Chondrocyte (in vitro differentiated cells): ENCODE measurements at places on chromosomes 12 and 14. TPM values are rescaled to one million over a fixed set of nuclear protein-coding genes. Genes with fewer than 3 reads are reported as not detected.

CIROP gene
- not detected in 3 replicates for total RNA-seq

TOMM20L gene
- not detected in 3 replicates for total RNA-seq

AKAP5 gene
- total RNA-seq = 4.2 to 9.0 TPM (median 4.3 TPM) in 3 replicates

FGF6 gene
- total RNA-seq = not detected in 3 replicates

CLEC1A gene
- total RNA-seq = not detected in 3 replicates
